NCI-H1930 (cell line): ENCODE measurements at places on chromosomes 4 and X.

GRCh38 chrX:138191998-138192397 lies 519.5 kb downstream of the FGF13 start:
- no peak for DNase-seq

GRCh38 chrX:139559383-139560042 lies 29.0 kb downstream of the F9 start:
- DNase-seq = peak; percentile 17

- no peak for DNase-seq
Observed at GRCh38 chr4:86235549-86235948, 124.3 kb downstream of the MAPK10 start.

DNA sequence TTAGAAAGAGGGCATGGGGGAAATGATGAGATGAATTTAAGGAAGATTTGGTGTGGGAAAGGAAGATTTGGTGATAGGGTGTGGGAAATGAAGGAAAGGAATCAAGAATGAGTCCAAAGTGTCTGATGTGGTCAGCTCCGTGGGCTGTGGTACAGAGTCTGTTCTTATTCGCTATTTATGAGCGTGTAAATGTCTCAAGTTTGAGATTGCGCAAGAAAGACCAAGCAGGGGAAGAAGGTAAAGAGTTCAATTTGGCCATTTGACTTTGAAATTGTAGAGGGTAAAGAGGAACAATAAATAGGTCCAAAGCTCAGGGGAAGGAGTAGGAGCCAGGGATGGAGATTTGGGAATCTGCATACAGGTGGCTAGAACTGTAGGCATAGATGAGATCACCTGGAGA lies 11.3 kb upstream of the SMS start:
- DNase-seq = no peak

DNA sequence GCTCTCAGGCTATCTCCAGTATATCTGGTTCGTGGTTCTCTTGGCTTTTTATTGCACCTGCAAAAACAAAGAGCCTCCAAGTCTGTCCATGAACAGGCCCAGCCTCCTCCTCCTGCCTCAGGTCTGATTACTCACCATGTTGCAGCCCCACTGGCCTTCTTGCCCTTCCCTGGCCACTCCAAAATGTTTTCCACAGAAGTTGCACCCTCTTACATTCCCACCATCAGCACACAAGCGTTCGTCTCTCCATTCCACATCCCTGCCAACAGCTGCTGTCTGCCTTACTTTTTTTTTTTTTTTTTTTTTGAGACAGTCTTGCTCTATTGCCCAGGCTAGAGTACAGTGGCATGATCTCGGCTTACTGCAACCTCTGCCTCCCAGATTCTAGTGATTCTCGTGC lies 86.7 kb downstream of the RFC1 start:
- no peak for DNase-seq

GRCh38 chr4:103692615-103693014 lies 27.2 kb downstream of the TACR3 start:
- DNase-seq = no peak

GRCh38 chr4:41241919-41242318 lies 14.8 kb upstream of the UCHL1 start:
- no peak for DNase-seq

GRCh38 chrX:23840674-23841073 lies 57.7 kb downstream of the SAT1 start:
- no peak for DNase-seq

GRCh38 chrX:12118134-12118533 lies 20.1 kb upstream of the FRMPD4 start:
- DNase-seq = no peak

DNA sequence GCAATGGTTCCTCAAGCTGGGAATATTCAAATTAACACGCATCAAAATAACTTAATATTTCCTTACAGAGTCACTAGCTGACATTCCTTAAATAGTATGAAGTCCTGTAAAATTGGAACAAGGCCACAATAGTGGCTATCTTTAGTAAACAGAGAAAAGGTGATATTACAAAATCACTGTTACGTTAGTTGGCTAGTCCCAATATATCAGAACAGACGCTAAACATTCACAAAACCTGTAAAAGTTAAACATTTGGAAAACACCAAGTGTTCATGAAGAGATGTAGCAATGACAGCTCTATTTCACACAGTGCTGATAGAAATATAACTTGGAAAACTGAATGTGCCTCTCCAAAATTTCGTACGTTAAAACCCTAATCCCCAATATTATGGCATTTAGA lies 61.0 kb upstream of the FAM47C start:
- no peak for DNase-seq

DNA sequence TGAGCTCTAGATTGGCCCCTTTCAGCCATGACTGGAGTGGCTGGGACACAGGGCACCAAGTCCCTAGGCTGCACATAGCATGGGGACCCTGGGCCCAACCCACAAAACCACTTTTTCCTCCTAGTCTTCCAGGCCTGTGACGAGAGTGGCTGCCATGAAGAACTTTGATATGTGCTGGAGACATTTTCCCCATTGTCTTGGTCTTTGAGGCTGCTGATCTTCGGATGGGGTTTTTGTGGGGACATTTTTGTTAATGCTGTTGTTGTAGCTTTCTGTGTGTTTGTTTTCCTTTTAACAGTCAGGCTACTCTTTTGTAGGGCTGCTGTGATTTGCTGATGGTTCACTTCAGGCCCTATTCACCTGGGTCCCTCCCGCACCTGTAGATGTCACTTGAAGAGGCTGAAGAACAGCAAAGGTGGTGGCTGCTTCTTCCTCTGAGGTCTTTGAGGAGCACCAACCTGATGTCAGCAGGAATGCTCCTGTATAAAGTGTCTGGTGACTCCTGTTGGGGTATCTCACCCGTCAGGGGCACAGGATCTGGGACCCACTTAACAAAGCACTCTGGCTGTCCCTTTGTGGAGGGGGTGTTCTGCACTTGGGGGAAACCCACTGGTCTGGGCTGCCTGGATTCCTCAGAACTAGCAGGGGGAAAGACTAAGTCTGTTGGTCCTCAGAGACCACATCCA lies 49.6 kb upstream of the GRID2 start:
- no peak for DNase-seq

DNA sequence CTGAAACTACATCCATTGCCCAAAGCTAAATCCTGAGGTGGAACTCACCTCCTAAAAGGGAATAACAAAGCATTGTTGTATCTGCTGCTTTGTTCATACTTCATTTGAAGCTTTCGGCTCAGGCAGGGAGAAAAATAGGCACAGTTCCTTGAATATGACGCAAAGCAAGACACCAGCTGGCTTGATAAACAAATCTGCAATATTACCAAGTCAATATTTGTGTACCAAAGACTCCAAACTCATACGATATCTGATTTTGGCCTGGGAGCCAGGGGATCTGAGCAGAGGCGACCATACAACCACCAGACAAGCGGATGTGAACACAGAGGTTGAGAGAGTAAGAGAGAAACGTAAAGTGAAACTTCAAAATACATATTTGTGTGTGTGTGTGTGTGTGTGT lies 34.8 kb upstream of the RAP1GDS1 start:
- no peak for DNase-seq

DNA sequence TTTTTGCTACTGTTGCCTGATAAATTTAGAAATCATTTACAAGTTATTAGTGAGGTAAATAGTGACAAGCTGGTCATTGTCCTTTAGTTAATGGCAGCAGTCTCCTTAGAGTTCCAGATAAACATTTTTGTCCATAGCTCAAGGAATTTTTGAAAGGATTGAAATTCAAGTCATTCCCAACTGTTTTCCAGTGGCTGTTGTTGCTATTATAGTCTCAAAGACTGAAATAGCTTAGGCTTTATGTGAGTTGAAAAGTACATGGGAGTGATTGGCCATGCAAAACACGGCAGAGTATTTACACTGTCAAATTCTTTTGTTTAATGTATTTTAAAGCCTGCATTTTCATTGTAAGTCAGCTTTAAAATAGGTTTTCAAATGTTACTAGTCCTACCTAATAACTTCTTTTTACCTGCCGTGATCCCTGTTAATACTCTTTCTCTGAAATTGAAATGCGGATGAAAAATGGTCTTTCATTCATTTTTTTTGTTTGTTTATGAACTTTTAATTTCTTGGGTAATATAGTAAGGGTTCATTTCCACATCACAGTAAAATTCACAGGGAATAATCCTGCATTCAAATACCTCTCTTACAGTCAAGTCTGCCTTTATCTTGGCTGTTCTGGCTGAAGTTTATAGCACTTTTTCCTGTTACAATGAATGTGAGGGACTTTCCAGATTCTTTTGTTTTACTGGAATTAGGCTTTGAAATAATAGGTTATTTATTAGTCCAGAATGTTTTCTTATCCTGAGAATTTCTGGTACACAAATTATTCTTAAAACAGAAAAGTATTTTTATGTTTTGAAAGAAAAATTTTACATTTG lies 85.1 kb downstream of the PDLIM5 start:
- DNase-seq = no peak

GRCh38 chr4:98262431-98262830 lies 1.2 kb downstream of the RAP1GDS1 start:
- no peak for DNase-seq

DNA sequence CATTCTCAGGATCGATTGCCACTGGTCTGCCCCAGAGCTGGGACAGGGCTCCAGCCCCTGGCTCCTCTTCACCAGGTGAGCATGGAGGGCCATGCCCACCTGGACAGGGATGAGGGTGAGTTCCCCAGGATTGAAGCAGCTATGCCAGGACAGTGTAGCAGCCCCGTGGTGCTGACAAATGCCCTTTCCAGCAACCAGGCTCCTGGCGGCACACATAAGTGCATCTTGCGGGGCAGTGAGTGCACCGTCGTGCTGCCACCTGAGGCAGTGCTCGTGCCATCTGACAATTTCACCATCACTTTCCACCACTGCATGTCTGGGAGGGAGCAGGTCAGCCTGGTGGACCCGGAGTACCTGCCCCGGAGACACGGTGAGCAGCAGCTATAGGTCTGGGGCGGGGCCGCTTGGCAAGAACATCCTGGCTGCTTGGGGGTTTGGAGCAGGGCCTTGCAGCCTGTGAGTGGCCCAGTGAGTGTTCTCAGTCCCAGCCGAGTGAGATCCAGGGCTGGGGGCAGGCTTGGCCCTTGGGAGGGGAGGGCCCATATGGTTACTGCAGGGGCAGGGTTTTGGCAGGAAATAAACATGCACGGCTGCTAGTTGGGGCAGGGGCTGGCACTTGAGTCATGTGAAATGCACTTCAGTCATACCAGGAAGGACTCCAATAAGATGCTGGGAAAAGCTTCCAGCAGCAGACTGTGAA lies 6.1 kb downstream of the IL9R start:
- no peak for DNase-seq

GRCh38 chr4:179634862-179635261 lies 2192.6 kb upstream of the AGA start:
- DNase-seq = no peak

DNA sequence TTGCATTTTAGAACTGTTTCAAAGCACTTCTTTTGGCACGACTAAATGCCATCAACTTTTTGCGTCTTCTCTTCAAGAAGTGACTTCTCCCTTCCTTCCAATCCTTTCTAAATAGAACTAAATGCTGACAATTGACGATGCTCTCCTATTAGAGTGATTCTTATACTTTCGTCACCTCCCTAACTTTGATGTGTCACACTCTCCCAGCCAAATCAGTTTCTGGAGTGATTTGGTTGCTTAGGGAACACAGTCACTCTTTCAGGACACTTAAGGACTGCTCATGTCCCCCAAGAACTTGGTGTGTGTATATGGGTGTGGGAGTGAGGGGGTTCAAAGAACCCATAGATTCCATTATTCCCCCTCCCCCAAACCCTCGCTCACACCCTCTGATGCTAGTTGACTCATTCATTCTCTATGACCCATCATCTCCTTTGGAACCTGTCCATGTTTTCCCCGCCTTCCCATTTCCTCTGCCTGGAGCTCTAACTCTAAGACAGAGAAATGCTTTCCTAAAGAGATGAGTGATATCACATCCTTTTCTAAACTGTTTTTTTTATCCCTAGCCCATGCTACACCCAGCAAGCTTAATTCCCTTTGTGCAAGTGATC lies 26.8 kb upstream of the AREG start:
- no peak for DNase-seq

- no peak for DNase-seq
Observed at GRCh38 chrX:154369449-154370299, 4.8 kb downstream of the FLNA start.

- DNase-seq = no peak
Observed at GRCh38 chr4:36692586-36692985, 411.2 kb downstream of the DTHD1 start.

GRCh38 chr4:80171251-80171650 lies 26.1 kb upstream of the PRDM8 start:
- no peak for DNase-seq

DNA sequence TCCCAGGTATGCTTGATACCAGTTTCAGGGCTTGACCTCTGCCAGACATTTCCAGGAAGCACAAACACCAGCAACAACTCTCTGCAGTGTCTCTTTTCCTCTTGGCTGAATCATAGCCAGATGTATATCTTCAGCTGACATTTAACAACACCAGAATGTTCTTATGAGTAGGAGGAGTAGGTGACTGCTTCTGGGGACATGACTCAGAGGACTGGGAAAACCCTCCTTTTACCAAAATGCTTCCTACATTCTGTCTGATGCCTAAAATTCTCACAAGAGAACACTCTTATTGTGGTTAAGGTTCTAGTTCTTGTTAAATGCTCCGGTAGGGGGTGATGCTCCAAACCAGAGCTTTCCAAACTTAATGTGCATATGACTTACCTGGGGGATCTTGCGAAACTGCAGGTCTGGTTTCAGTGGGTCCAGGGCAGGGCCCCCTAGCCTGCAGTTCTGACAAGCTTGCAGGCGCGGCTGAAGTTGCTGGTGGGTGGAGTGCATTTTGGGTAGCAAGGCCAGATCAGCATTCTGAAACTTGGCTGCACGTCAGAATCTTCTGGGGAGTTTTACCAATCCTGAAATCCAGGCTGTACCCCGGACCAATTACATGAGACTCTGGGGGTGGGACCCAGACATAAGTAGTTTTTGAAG lies 329.3 kb upstream of the RPS6KA3 start:
- DNase-seq = no peak

DNA sequence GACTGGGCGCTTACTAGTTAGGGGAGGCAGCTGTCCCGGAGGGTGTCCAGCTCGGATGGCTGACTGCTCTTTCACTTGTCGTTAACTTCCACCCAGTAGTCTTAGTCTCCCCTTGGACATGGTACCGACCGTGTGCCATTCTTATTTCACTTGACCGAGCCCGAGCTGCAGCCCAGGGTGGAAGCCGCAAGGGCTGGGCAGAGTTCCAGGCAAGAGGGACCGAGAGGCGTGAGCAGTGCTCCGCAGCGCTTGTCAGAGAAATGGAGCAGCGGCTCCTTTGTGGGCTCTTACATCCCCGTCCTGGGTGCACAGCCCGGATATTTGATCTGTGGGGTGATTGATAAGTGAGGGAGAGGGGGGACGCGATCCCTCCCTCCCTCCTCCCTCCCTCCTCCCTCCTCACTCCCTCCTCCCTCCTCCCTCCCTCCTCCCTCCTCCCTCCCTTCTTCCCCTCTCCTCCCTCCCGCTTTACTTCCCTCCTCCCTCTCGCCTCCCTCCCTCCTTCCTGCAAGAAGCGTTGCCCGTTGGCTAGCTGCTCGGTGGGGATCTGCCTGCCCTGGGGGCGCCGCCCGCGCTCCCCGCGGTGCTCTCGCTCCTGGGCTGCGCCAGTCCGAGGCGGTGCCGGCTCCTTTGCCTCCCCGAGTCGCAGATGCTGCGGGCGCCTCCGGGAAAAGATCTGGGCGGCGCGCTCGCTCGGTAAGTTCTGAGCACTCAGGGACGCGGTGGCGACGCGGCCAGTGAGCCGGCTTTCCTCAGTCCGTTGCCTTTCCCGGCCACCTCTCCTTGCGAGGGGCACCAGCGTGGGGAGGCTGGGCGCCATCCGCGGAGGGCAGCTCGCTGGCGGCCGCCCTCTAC lies at the start of gene SLITRK2:
TSS of gene SLITRK2 (plus strand) at position 499 of the 855 bp plus-strand sequence. CDS start 4,597 bp downstream, outside the sequence.
- DNase-seq = no peak

- no peak for DNase-seq
Observed at GRCh38 chrX:153993079-153993478, 20.5 kb downstream of the TMEM187 start.
